Uterus (tissue), 4 donors: ENCODE measurements at places on chromosomes 1 and 21. TPM values are rescaled to one million over a fixed set of nuclear protein-coding genes. Genes with fewer than 3 reads are reported as not detected.

The RGS4 gene
- total RNA-seq, result 1.3 TPM

The SMIM12 gene
- total RNA-seq, result 31.2 TPM

The TTC4 gene
- total RNA-seq, result 5.9 TPM

The CHD5 gene
- 0.69 TPM for total RNA-seq

The RNF115 gene
- total RNA-seq, result 18.8 TPM

The NADK gene
- 40.1 TPM for total RNA-seq

The SPRR3 gene
- total RNA-seq, result 0.69 TPM

GRCh38 chr1:112169517-112169916, 180.0 kb upstream of the KCND3 start:
- H3K27me3 ChIP-seq, result no peaks in the 10 kb centered on the region
- no peaks in the 10 kb centered on the region for H3K36me3 ChIP-seq
- DNase-seq, result no peak

GRCh38 chr1:174976436-174977108, 23.2 kb upstream of the CACYBP start:
- no peak overlapping the region for H3K4me3 ChIP-seq
- H3K4me1 ChIP-seq, result no peaks in the 10 kb centered on the region
- H3K27ac ChIP-seq, result peak overlapping the region; percentile 57
- no peaks in the 10 kb centered on the region for H3K27me3 ChIP-seq
- DNase-seq, result peak; percentile 30
- H3K36me3 ChIP-seq, result no peaks in the 10 kb centered on the region

DNA sequence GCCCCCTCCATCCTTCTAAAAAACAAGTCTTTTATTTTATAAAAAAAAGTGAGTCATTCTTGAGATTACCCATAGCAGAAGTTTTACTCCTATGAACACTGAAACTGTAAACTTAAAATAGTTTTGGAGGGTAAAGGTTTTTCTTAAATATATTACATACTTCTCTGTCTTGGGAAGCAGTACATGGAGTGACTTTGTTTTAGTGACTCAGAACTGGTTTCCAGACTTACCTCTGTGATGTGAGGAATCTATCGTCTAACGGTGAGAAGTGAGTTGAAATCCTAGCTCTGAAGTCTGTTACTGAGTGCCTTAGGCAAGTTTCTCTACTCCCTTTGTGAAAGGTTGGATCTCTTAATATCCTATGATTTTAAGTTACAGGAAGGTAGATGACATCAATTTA, 176.3 kb upstream of the POU3F1 start:
- no peaks in the 10 kb centered on the region for H3K36me3 ChIP-seq
- DNase-seq, result no peak
- no peak overlapping the region for H3K27ac ChIP-seq
- H3K4me3 ChIP-seq, result no peak overlapping the region

- H3K4me1 ChIP-seq, result no peaks in the 10 kb centered on the region
- no peak overlapping the region for H3K4me3 ChIP-seq
- no peaks in the 10 kb centered on the region for H3K36me3 ChIP-seq
- H3K27me3 ChIP-seq, result no peaks in the 10 kb centered on the region
Observed at GRCh38 chr1:205913451-205914154, 29.7 kb downstream of the SLC26A9 start.

- H3K27me3 ChIP-seq, result peaks cover 17% of the 10 kb centered on the region
- peak; percentile 56 for DNase-seq
- no peak overlapping the region for H3K4me3 ChIP-seq
- no peaks in the 10 kb centered on the region for H3K36me3 ChIP-seq
- no peak overlapping the region for H3K27ac ChIP-seq
Observed at GRCh38 chr1:11650331-11650991, 3.8 kb downstream of the FBXO2 start.

- no peaks in the 10 kb centered on the region for H3K27me3 ChIP-seq
- H3K27ac ChIP-seq, result no peak overlapping the region
- DNase-seq, result no peak
- no peak overlapping the region for H3K4me3 ChIP-seq
- no peaks in the 10 kb centered on the region for H3K36me3 ChIP-seq
Observed at GRCh38 chr1:1876335-1876930, 14.5 kb downstream of the GNB1 start.

GRCh38 chr1:8379513-8380186, 61.7 kb downstream of the SLC45A1 start:
- no peaks in the 10 kb centered on the region for H3K36me3 ChIP-seq
- peak; percentile 14 for DNase-seq
- peak overlapping the region; percentile 67 for H3K27ac ChIP-seq
- H3K4me3 ChIP-seq, result no peak overlapping the region
- peaks cover 39% of the 10 kb centered on the region for H3K4me1 ChIP-seq
- no peaks in the 10 kb centered on the region for H3K27me3 ChIP-seq

GRCh38 chr1:172824209-172824608, 165.3 kb downstream of the FASLG start:
- H3K27me3 ChIP-seq, result no peaks in the 10 kb centered on the region
- H3K36me3 ChIP-seq, result no peaks in the 10 kb centered on the region
- no peak overlapping the region for H3K4me3 ChIP-seq
- H3K4me1 ChIP-seq, result no peaks in the 10 kb centered on the region
- no peak for DNase-seq

GRCh38 chr1:178025613-178026356, 55.9 kb upstream of the SEC16B start:
- no peaks in the 10 kb centered on the region for H3K27me3 ChIP-seq
- H3K27ac ChIP-seq, result no peak overlapping the region
- no peaks in the 10 kb centered on the region for H3K36me3 ChIP-seq
- no peak for DNase-seq

- no peaks in the 10 kb centered on the region for H3K36me3 ChIP-seq
- no peaks in the 10 kb centered on the region for H3K27me3 ChIP-seq
- H3K4me1 ChIP-seq, result no peaks in the 10 kb centered on the region
Observed at GRCh38 chr1:112188611-112189010, 199.1 kb upstream of the KCND3 start.

- H3K27me3 ChIP-seq, result no peaks in the 10 kb centered on the region
- H3K36me3 ChIP-seq, result no peaks in the 10 kb centered on the region
- no peak overlapping the region for H3K27ac ChIP-seq
- no peak for DNase-seq
- no peaks in the 10 kb centered on the region for H3K4me1 ChIP-seq
- no peak overlapping the region for H3K4me3 ChIP-seq
Observed at GRCh38 chr21:25464275-25464674, 143.0 kb downstream of the MRPL39 start.

- no peaks in the 10 kb centered on the region for H3K27me3 ChIP-seq
- peak overlapping the region; percentile 59 for H3K27ac ChIP-seq
- H3K36me3 ChIP-seq, result no peaks in the 10 kb centered on the region
- DNase-seq, result no peak
Observed at GRCh38 chr1:164735315-164736052, 176.5 kb downstream of the PBX1 start.

- H3K4me3 ChIP-seq, result no peak overlapping the region
- no peaks in the 10 kb centered on the region for H3K4me1 ChIP-seq
- no peak overlapping the region for H3K27ac ChIP-seq
- DNase-seq, result no peak
- H3K27me3 ChIP-seq, result no peaks in the 10 kb centered on the region
Observed at GRCh38 chr1:188986745-188987417, 1490.8 kb downstream of the BRINP3 start.

- H3K4me1 ChIP-seq, result no peaks in the 10 kb centered on the region
- no peaks in the 10 kb centered on the region for H3K36me3 ChIP-seq
- H3K27me3 ChIP-seq, result no peaks in the 10 kb centered on the region
- H3K4me3 ChIP-seq, result no peak overlapping the region
- no peak overlapping the region for H3K27ac ChIP-seq
- no peak for DNase-seq
Observed at GRCh38 chr21:35007348-35007747, 41.8 kb downstream of the RUNX1 start.

DNA sequence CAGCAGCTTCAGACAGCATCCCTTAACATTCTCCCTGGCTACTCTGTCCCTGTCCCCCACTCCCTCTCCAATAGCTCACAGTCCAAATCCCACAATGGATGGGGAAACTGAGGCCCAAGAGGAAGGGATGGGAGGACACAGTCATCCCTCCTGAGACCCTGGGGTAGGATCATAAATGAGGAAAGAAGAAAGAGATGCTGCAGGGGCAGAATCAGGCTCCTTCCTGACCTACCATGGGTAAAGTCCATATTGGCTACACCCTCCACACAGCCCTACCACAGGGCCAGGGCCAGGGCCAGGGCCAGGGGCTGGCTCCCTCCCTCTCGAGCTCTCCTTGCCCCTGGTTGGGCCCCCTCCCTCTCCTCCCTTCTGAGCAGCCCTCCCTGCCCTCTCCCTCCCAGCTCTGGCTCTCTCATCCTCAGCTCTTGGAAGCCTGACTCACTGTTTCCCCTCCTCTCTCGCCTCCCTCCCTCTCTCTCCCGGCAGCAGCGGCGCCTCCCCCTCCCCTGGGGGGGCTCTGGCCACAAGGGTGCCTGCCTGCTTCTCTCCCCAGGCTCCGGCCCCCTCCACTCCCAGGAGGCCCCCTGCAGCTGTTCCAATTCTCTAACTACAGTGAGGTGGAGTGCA, 4.9 kb downstream of the AHDC1 start:
- H3K27me3 ChIP-seq, result no peaks in the 10 kb centered on the region
- DNase-seq, result peak; percentile 88
- H3K27ac ChIP-seq, result peak overlapping the region; percentile 92
- peaks cover 57% of the 10 kb centered on the region for H3K4me1 ChIP-seq
- peak overlapping the region; percentile 20 for H3K4me3 ChIP-seq

GRCh38 chr1:228063251-228064191, 19.0 kb upstream of the ARF1 start:
- peaks cover 55% of the 10 kb centered on the region for H3K27me3 ChIP-seq
- no peak for DNase-seq
- no peaks in the 10 kb centered on the region for H3K36me3 ChIP-seq
- no peak overlapping the region for H3K27ac ChIP-seq
- H3K4me3 ChIP-seq, result no peak overlapping the region
- H3K4me1 ChIP-seq, result no peaks in the 10 kb centered on the region

DNA sequence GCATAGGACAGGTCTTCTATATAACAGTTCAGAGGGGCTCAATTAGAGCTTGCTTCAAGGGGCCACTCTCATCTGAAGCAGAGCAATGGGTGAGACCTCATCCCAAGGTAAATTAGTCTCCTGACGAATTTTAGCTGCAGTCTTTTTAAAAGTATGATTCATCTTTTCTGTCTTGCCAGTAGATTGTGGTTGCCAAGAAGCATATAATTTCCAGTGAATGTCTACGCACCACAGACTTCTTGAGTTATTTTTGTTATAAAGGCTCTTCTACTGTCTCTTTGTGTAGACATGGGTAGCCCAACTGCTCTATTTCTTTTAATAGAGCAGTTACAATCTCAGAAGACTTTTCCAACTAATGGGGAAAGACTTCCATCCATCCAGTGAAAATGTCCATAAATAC, 108.9 kb upstream of the FMN2 start:
- H3K4me1 ChIP-seq, result no peaks in the 10 kb centered on the region
- H3K27ac ChIP-seq, result no peak overlapping the region
- DNase-seq, result no peak
- no peaks in the 10 kb centered on the region for H3K36me3 ChIP-seq
- no peaks in the 10 kb centered on the region for H3K27me3 ChIP-seq

- no peak overlapping the region for H3K4me3 ChIP-seq
- no peak for DNase-seq
- no peaks in the 10 kb centered on the region for H3K4me1 ChIP-seq
- H3K36me3 ChIP-seq, result no peaks in the 10 kb centered on the region
Observed at GRCh38 chr1:119748040-119748439, 20.7 kb downstream of the HMGCS2 start.

- no peaks in the 10 kb centered on the region for H3K4me1 ChIP-seq
- H3K4me3 ChIP-seq, result no peak overlapping the region
- DNase-seq, result no peak
Observed at GRCh38 chr1:80827666-80828065, 973.1 kb upstream of the ADGRL2 start.

GRCh38 chr1:115168026-115168425, 78.7 kb upstream of the TSPAN2 start:
- H3K4me3 ChIP-seq, result no peak overlapping the region
- DNase-seq, result no peak
- no peaks in the 10 kb centered on the region for H3K27me3 ChIP-seq
- H3K36me3 ChIP-seq, result no peaks in the 10 kb centered on the region
